NCI-H2081 treated with DMSO at 0.1 percent for 48 hours (cell line): ENCODE measurements at places on chromosomes 4 and X.

DNA sequence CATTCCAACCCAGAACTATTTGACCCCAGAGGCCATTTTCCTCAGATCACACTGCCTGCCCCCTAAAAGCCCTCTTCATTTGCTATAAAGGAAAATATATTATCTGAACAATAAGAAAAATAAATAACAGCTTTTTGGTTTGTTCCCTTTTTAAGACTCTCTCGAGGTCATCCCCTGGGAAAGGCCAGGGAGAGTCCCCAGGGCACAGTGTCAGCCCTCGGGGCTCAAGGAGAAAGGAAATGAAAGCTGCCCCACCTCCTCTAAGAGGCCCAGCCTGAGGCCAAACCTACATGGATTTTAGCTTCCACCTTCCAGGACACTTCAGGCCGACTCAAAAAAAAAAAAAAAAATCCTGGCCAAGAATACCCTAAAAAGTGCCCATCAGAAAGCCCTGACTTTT is 97.6 kb downstream of the SH3KBP1 start:
- DNase-seq, result no peak

DNA sequence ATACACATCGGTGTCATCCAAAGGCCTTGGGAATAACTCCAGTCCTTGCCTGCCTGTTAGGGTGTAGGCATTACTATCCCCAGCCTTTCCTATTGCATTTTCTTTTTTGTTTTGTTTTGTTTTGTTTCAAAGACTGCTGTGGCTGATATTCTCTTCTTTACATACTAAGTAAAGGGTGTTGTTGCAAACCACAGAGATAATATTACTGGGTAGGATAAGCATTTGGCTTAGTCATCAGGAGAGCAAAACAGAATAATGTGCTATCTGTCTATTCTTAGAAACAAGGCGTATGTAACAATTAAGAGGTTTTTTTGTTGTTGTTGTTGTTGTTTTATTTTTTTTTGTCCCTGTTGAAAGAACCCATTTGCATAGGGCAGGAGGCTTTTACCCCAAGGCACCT is 41.8 kb downstream of the UGT2B28 start:
- DNase-seq, result no peak

- DNase-seq, result no peak
Measured at GRCh38 chr4:20995610-20996009, 295.4 kb downstream of the PACRGL start.

DNA sequence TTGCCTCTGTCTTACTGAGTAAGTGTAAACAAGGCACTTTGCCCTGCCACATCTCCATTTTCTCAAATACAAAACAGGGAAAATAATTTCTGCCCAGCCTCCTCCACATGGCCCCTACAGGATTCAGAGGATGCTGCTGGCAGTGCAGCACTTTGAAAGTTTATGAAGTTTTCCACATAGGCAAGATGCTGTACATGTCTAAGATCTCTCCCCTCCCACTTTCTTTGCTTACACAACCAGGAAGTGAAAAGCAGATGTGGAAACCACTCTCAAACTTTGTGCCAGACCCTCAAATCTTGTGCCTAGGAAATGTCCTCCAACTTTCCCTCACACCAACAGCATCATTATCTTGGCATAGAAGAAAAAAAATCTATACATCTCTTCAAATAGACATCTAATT is 257.0 kb upstream of the LDB2 start:
- no peak for DNase-seq

DNA sequence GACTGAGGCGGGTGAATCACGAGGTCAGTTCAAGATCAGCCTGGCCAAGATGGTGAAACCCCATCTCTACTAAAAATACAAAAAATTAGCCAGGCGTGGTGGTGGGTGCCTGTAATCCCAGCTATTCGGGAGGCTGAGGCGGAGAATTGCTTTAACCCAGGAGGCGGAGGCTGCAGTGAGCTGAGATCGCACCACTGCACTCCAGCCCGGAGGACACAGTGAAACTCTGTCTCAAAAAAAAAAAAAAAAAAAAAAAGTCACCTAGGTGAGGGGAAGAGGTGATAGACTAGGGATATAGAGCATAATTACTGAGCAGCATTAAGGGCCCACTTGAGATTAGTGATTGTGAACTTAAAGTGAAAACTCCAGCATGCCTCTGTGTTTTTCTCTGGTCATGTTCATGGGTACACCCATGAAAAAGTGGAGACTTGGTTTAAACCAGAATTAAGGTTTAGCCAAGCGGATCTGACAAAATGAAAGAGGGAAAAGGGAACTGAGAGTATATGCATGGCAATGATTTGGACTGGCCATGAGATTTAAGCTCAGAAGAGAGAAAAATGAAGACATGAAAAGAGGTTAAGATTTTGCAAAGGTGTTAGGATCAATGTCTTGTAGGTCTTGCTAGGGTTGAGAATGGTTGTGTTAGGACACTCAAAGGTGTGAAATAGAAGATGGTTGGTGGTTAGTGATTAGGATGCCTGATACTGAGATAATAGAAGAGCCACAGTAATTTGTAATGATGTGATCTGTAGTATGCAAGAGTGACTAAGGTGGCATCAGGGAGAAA is 105.0 kb downstream of the RAB28 start:
- no peak for DNase-seq

DNA sequence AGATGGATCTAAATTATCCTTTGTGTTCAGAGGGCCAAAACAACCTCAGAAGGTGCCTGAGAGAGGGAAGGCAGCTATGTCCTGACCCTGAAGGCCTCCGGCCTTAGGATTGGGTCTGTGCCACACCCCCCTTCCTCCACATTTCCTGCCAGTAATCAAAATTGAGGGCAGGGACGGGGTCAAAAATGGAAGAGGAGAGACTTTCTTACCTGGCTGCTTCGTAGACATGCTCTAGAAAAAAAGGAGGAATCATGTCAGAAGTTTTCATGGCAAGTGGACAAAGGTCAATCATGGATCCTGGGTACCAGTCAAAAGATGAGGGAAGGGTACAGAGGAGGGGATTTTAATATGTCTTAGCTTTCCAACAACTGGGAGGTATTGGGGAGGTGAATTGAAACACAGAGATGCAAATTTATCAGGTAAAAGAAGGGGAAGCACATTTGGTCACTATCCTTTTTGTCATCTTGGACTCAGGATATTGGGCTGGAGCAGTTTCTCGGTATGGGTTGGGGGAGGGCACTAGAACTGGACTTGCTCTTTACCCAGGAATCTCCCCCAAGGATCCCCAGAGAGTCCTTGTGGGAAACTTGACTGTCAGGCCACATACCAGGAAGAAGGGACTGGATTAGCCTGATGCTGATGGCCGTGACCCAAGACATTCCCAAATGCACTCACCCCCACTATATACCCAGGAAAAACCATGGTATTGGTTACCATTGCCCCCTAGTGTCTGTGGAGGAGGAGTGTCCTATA is 17.1 kb downstream of the VSIG4 start:
- DNase-seq, result no peak

DNA sequence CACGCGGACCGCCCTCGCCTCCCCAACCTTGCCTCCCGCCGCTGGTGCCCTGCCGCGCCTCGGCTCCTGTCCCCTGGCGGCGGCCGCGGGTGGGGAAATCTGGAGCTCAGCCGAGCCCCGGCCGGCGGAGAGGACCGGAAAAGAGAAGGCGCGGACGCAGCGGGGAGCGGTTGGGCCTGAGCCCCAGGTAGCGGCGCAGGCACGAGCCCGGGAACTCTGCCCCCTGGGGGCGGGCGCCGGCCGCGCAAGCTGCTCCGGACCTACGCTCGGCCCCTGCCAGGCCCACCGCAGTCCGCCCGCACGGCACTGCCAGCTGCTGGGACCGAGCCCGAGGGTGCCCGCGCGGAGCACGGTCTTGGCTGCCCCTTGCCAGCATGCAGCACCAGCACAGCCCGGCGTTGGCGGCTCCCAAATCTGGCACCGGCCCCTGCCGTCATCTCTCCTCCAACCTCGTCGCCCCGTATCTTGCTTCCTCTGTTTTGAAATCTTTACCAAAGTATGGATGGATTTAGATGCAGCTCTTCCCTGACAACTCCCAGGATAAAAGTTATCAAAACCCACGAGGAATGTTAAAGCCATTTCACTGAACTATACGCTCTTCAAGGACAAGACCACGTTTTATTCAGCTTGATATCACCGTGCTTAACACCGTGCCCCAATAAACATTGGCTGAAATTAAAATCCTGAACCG is at the start of gene PRSS12:
PRSS12 (minus strand) TSS at position 161 of the 691 bp plus-strand sequence. CDS start 283 bp downstream, outside the sequence.
- DNase-seq, result no peak

- no peak for DNase-seq
Measured at GRCh38 chr4:161442921-161443320, 720.9 kb downstream of the FSTL5 start.

GRCh38 chr4:56752985-56753384 is 68.5 kb downstream of the SPINK2 start:
- no peak for DNase-seq

GRCh38 chr4:112185740-112186670 is 40.8 kb downstream of the FAM241A start:
- no peak for DNase-seq

- no peak for DNase-seq
Measured at GRCh38 chr4:140633124-140633523, 64.4 kb upstream of the UCP1 start.

- DNase-seq, result no peak
Measured at GRCh38 chr4:94063084-94063483, 144.6 kb upstream of the SMARCAD1 start.
